Esophagus squamous epithelium (tissue), 5 donors: ENCODE measurements at places on chromosomes 4 and X. TPM values are rescaled to one million over a fixed set of nuclear protein-coding genes. Genes with fewer than 3 reads are reported as not detected.

The TENM3 gene
- 1.7 TPM for total RNA-seq

The GABRQ gene
- total RNA-seq: 0.57 TPM

The CTAG1B gene
- not detected for total RNA-seq

The WDR17 gene
- 0.11 TPM for total RNA-seq

The HMGB3 gene
- 8.9 TPM for total RNA-seq

The MAGEA11 gene
- total RNA-seq: not detected

The ING2 gene
- total RNA-seq: 16.7 TPM

The CCDC158 gene
- not detected for total RNA-seq

The EIF1AX gene
- total RNA-seq: 34.5 TPM

The TEC gene
- 8.6 TPM for total RNA-seq

DNA sequence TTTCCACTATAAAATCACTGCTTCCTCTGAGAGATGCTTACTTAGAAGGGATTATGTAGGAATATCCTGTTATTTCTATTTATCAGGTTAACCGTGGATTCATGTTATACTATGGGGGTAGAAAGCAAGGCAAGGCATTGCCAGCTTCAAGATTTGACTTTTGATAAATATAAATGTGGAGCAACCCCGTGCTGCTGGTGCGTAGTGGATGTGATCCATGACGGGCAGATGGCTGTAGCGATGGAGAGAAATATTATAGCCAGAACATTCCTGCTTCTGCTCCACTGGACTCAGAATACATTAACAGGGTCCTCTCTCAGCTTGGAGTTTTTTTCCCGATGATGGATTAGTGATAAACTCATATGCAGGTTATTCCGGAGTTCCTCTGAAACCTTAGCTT is 157.6 kb downstream of the TENM3 start:
- DNase-seq: no peak

- no peak for DNase-seq
These were observed 19.5 kb upstream of the PACRGL start for GRCh38 chr4:20680736-20681135.

GRCh38 chr4:15771216-15772058 is 6.7 kb upstream of the CD38 start:
- no peak for DNase-seq

GRCh38 chrX:139091066-139091465 is 379.5 kb upstream of the FGF13 start:
- no peak for DNase-seq

GRCh38 chr4:152462047-152462446 is 73.8 kb downstream of the FBXW7 start:
- DNase-seq: no peak

GRCh38 chr4:27474691-27475090 is 614.0 kb downstream of the STIM2 start:
- DNase-seq: no peak

DNA sequence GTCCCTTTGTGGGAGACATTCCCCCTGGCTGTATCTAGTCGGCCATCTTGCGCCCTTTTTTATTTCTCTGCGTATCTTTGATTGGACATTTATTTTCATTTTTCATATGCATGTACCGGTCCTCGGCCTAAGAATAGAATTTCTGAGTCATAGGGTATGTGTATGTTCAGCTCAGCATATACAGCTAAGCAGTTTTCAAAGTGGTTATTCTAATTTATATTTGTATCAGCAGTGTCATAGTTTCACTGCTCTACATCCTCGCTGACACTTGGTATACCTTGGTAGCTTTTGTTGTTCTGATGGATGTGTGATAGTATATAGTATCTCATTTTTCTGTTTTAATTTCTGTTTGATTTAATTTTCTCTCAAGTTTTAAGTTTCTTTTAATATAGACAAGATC is 38.7 kb downstream of the BEX3 start:
- no peak for DNase-seq

DNA sequence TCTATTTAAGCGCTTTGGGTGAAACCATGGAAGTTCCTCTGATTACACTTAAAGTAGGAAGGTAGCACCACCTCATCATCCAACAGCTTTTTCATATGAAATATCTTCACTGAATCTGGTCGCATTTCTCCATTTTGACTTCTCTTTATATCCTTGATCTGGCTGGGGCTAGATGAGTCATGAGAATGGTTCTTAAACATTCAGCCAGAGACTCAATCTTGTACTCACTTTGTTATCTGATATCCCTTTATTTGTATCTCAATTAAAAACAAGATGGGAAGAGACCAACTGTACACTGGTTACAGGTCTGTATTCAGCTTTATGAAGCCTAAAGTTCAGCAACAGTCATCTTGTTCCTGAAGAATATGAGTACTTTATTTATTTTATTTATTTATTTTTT is 84.9 kb downstream of the CBLL2 start:
- DNase-seq: no peak

- DNase-seq: no peak
These were observed 452.1 kb upstream of the BOD1L1 start for GRCh38 chr4:14079601-14080000.

GRCh38 chr4:17328141-17328815 is 183.6 kb downstream of the QDPR start:
- no peak for DNase-seq

DNA sequence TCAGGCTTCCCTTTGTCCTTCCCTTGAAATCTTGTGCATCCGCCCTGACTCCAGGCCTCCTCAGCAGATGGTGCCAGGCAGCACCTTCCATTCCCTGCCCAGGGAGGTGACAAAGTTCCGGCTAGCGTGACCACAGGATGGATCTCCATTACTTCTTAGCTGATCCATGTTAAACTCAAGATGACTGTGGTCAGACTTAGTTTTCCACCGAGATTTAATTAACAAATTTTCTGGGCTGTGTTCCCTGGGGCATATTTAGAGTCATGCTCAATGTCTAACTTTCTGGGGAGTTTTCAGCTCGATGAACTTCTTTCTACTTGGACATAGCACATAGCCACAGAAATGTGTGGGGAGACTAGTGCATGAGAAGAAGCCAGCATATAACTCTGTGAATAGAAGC is 215.1 kb upstream of the SFRP2 start:
- no peak for DNase-seq

- no peak for DNase-seq
These were observed 84.0 kb downstream of the SLC10A7 start for GRCh38 chr4:146437778-146438177.

DNA sequence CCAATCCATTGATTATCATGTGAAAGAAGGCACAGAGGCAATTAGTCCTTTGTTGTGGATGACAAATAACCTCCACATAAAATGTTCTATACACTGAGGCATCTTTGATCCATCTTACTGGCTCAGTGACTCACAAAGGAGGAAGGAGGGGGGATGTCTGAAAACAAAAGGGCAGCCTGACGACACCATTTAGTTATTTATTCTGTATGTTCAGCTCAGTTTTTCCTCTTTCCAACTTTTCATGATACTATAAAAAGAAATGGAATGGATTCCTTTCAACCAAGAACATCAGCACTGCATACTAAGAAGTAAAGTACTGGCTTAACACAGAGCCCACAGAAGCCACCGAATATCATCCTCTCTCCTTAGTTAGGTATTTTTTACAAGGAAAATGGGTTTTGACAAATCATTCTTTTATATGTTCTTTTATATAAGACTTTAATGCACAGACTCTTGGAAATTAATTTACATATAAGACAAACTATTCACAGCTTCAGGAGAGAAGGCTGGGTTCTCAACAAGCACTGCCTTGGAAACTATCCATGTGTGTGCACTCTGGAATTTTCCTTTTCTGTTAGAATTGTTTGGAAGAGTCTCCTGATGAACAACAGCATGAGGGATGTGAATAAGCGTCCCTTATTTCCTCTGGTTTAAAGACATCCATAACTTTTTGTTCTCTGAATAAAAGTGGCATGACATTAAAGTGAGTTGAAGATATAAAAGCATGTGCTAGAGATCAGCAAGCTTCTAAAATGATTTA is 135.6 kb downstream of the TSPAN5 start:
- DNase-seq: no peak

- DNase-seq: no peak
These were observed 116.4 kb downstream of the C4orf51 start for GRCh38 chr4:145796346-145796745.

DNA sequence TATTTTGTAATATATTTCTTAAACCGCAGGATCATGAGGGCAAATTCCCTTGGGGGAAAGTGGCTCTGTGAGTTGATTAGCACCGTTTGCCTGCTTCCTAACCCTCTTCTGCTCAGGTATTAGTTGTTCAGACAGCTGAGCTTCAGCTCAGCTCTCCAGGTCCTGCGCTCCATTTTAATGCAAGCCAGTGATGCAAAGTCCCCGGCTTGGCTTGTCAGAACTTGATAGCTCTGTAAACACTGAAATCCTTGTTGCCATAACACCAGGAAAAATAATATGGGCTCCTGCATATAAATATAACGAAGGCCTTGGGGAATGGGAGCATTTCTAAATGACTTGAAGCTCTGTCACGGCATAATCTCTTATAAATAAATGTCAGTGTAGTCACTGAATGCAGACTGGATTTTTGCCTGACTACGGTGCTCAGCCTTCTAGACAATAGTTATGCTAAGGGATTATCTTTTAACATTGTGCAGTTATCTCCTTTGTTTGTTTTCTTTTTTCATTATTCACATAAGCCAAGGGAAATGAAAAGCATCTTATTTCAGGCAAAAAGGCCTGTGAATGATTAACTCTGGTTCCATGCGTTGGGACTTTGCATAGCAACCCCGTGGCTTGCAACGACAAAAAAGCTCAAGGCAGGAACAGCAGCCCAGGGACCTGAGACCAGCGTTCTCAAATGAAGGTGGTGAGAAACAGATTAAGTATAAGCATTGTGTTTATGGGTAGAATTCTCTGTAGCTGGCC is 253.2 kb downstream of the SPRY1 start:
- DNase-seq: no peak

DNA sequence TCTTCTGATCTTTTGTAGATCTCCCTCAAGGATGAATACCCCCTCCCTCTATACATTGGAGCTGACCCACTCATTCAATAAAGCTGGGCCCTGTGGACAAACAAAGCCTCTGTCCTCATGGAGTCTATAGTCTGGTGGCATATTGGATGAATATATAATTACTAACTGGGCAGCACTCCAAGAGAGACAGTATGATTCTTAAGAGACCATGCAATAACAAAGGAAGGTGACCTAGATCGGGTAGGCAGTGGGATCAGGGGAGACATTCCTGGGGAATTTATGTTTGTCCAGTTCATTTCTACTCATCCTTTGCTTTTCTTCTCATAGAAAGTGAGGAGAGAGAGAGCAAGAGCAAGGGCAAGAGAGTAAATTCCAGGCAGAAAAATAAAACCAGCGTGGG is 23.5 kb upstream of the CXCL13 start:
- DNase-seq: no peak

DNA sequence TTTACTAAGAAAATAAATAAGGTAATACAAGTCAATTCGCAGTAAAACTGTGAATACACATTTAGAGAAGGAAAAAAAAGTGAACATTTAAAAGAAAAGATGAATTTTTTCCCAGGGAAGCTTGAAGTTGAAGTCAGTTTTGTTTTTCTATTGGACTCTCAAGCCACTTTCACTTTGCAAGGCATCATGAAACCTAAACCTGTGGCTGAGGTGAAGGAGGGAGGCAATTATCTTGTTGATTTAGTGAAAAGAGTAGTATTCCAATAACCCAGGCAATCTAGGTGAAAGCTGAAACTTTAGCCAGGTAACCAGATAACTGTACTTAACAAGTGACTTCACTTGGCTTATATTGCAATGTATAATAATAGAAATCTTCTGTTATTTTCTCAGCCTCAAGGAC is 138.6 kb downstream of the HDX start:
- no peak for DNase-seq

- DNase-seq: no peak
These were observed 42.5 kb upstream of the ZNF157 start for GRCh38 chrX:47327902-47328301.

DNA sequence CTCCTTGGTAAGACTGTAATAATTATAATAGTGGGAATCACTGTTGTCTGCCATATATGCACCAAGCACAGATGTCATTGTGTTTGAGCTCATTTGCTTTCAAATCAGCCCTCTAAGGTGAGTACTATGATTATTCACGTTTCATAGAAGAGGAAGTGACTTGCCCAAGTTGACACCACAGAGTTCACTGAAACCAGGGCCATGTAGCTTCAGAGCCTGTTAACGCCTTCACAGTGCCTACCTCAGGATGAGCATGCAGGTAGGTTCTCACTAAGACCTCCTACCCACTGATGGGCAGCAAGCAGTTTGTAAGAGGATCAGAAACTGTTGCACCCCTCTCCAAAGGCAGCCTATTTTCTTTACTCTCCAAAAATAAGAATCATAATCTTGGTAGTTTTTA is 27.4 kb downstream of the TMPRSS11A start:
- no peak for DNase-seq

DNA sequence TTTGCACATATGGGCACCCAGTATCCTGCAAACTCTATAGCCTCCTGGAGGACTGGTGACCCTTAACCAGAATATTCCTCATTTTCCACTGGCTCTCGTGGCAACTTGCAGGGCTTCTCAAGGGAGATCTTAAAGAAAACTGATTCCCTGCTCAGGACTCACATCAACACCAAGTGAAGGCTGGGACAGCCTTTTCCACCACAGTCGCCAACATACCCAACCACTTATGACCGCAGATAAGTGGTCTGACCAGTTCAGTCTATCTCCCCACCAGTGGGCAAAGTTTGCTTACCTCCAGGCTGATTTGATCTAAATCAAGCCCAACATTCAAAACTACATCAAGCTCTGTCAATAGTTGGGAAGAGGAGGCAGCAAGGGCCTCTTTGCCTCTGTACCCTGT is 289.3 kb upstream of the GATB start:
- DNase-seq: no peak

DNA sequence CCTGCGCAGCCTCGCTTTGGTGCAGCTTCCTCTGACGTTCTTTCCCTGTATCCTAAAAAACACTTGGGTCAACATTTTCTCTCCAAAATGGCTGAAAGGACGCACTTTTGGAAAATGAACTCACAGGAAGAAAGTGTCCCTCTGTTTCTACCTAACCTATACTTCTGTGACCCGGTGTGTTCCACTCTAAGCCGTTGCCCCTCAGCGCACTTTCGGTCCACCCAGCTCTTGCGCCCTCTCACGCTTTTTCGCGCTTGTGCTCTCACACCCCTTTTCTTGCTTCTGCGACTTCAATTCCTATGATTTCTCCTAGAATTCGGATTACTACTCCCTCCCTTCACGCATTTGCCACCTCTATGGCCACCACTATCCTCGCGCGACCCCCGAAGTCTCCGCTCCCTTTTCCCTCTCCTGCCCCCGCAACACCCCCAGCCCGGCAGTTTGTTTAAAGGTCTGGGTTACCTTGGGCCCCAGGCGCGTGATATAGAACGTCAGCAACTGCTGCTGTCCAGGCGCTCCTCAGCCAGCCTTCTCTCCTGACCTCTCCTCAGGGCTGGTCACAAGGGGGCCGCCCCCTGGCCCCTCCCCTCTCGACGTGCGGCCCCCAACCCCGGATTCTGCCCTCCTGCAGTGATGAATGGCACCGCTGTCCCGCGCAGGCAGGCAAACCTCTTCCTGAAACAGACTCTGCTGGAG is at the start of gene USP51:
TSS of gene USP51 (minus strand) at position 535 of the 696 bp plus-strand sequence. CDS start 909 bp downstream, outside the sequence.
- DNase-seq: no peak
